H4 (cell line): ENCODE measurements at places on chromosomes 1 and 21. TPM values are rescaled to one million over a fixed set of nuclear protein-coding genes. Genes with fewer than 3 reads are reported as not detected.

LCE1A gene
- total RNA-seq: not detected in 2 replicates

CZIB gene
- 86.8 and 87.1 TPM in 2 replicates for total RNA-seq

PRAMEF7 gene
- not detected in 2 replicates for total RNA-seq

DNA sequence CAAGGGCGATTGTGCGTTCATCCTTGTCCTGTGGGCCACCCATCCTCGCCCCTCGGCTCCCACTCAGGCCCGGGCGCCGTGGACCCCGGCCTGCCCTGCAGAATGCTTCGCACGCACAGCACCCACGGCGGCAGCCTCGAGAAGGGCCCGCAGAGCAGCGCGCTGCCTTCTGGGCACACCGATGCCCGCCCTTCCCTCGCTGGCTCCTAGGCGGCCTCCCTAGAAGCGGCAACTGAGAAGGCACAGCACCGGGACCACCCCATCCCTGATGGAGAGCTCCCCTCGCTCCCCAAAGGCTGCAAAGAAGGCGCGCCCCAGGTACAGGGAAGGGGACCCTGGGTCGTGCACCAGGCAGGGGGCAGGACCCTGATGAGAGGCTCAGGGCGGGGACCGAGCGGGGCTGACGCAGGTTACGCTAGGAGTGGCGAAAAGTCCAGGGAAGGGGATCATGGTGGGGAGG is 971 bp downstream of the CAPZB start:
- no peak for DNase-seq

DNA sequence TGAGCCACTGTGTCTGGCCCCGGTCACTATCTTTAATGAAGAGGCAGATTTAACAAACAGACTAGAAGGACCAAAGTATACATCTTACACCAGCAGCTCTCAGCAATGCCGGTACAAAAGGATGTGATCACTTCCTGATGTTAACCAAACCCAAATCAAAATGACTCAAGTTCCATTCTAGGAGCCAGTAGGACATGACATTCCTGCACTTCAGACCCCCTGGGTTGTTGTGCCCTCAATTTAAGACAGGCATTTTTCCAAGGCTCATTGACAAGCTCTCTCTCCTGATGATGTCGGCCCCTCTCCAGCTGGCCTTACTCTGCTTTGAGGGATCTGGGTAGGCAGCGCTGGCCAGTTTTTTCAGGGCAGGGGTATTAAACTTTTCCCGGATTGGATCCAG is 35.1 kb downstream of the YARS1 start:
- DNase-seq: no peak
